ENCODE measurements at places on chromosomes 12 and 14.

GRCh38 chr12:6779708-6780432, 7.5 kb downstream of the LAG3 start:
- no peak for DNase-seq

DNA sequence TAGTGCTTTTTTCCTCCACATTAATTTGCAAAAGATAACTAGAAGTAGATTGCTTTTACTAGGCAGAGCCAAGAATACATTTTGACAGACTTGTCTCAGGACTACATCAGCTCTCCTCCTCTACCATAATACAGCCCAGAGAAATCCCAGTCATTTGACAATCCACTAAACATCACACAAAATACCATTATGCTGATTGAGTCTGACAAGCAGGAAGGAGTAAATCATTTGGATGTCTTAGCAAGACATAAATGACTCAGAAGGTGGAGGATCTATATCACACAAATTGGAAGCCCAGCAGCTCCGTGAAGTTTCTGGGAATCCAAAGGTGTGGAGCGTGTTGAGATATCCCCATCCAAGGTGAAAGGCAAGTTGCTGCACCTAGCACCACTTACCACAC, 75.4 kb upstream of the FKBP4 start:
- no peak for DNase-seq

GRCh38 chr12:110742096-110742717, 484 bp downstream of the PPP1CC start:
- no peak for DNase-seq

- no peak for DNase-seq
Measured at GRCh38 chr12:2248901-2249381, 196.2 kb downstream of the CACNA1C start.

GRCh38 chr14:80784820-80785219, 156.7 kb downstream of the CEP128 start:
- no peak for DNase-seq

- no peak for DNase-seq
Measured at GRCh38 chr14:48563489-48563888, 888.1 kb upstream of the MDGA2 start.

DNA sequence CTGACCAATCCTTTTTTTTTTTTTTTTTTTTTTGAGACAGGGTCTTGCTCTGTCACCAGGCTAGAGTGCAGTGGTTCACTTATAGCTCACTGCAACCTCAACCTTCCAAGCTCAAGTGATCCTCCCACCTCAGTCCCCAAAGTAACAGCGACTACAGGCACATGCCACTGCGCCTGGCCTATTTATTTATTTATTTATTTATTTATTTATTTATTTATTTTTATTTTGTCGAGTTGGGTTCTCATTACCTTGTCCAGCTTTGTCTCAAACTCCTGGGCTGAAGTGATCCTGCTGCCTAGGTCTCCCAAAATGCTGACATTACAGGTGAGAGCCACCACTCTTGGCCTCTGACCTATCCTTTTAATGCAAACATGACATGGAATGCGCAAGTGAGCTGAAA, 124.4 kb downstream of the GXYLT1 start:
- DNase-seq, result no peak

GRCh38 chr14:69848903-69849391, 30.3 kb upstream of the SMOC1 start:
- DNase-seq, result no peak

- no peak for DNase-seq
Measured at GRCh38 chr12:130754234-130754901, 38.3 kb upstream of the RIMBP2 start.

DNA sequence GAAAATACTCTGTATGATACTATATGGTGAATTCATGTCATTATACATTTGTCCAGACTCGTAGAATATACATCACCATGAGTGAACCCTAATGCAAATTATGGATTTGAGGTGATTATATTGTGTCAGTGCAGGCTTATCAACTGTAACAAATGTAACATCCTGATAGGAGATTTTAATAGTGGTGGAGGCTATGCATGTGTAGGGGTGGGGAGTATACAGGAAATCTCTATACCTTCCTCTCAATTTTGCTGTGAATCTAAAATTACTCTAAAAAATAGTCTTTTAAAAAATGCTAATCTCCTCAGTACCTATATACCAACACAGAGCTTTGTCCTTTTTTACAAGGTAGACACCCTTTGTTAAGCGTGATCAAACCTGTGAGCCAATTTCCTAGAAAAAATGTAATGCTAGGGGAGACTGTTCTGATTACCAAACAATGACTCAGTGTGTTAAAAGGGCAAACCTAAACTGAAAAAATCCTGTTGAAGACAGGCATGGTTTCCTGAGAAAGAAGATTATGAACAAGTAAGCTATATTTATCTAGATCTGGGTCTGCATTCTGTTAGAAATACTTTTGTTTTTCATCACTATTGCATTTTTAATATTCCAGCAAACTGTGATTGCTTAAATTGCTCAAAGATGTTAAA, 170.9 kb downstream of the DUSP6 start:
- no peak for DNase-seq

- DNase-seq, result no peak
Measured at GRCh38 chr12:55072083-55072482, 52.3 kb downstream of the NEUROD4 start.

DNA sequence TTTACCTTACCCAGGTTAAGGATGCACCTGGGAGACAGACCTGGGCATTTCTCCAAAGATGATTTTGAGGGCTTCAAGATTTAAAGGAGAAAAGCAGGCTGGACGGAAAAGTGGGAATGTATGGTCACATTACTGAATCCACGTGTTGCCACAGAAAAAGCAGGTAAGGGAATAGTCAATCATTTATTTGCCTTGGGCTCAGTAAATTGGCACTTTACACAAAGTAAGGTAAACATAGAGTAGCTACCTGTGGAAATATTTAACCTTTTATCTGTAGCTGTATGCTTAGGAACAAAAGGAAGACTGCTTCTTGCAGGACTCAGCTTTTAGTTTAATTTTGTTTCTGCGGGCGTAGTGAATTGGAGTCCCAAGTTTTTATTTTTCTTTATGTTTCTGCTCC, 153.3 kb downstream of the SLCO1B3 start:
- DNase-seq, result no peak

DNA sequence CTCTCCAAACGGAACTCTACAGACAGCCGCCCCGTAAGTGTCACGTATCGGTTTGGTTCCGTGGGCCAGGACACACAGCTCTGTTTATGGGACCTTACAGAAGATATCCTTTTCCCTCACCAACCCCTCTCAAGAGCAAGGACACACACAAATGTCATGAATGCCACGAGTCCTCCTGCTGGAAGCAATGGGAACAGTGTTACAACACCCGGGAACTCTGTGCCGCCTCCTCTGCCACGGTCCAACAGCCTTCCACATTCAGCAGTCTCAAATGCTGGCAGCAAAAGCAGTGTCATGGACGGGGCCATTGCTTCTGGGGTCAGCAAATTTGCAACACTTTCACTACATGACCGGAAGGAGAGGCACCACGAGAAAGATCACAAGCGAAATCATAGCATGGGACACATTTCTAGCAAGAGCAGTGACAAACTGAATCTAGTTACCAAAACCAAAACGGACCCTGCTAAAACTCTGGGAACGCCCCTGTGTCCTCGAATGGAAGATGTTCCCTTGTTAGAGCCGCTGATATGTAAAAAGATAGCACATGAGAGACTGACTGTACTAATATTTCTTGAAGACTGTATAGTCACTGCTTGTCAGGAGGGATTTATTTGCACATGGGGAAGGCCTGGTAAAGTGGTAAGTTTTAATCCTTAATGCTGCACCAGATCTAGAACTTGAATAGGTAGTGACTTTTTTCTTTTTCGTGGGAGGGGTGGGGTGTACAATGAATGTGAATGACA, 69.7 kb downstream of the WDR20 start:
- DNase-seq, result peak; percentile 72

DNA sequence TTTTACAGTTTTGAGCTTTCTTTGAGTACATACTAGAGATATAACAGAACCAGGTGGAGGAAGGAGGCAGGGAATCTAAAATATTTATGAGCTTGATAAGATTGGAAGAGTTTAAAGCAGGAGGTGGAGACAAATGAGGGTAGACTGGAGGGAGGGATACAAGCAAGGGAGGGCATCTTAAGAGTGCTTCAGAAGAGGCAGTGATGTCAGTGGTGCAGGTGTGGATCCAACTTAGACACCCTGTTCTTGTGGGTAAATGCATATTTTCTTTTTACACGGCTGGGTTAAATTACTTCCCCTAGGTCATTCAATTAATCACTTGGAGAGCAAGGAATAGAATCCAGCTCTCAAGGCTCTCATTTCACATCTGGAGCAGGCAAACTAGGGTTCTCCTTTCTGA, 146.1 kb upstream of the LRIG3 start:
- no peak for DNase-seq

- DNase-seq, result no peak
Measured at GRCh38 chr14:35339761-35340406, 47.7 kb downstream of the PSMA6 start.

DNA sequence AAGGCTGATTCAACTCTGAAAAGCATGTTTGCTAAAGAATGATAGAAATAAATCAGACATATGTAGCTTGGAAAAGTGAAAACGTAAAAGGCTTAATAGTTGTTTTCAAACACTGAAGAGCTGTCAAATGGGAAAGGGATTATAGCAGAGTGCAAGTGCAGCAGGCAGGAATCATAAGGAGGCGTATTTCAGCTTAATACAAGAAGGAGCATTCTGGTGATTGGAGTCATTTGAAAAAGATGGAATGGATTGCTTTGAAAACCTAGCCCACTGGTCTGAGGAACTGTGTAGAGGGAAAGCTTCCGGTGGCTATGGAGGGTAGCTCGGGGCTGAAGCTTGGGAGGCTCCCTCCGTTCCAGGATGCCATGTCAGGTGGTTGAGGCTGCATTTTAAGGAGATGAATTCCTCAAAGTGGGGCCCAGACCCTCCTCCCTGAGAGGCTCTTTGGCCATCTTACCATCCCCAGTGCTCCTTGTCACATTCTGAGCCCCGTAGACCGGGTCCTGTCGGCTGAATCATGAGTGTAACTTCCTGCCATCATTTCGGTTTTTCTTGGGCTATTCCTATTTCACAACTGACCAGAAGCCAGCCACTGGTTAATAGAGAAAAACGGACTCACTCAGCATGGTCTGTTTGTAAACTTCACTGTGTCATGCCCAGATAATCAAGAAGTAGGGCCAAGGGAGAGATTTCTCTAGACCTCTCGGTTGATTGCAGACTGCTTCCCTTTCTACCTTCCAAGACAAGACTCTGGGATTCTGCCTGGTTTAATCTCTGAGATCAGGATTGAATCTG, 6.5 kb downstream of the WNT5B start:
- no peak for DNase-seq

DNA sequence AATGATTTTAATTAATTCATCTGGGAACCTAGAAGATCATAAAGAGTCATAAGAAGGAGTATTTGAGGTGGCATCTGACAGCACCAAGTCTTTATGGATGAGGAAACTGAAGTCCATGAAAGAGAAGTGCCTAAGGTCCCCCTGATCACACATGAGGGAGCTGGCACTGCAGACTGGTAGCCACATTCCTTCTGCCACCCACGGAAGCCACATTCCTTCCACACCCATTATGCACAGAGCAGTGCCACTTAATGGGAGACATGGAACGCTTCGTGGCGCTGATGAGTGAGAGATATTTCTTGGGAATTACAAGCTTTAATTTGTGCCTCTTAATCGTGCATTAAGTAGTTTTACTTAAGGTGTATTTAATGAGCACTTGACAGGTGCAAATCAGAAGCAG, 139.3 kb upstream of the NTF3 start:
- DNase-seq, result no peak

GRCh38 chr12:129193263-129193871, 340.1 kb downstream of the GLT1D1 start:
- DNase-seq, result no peak

- DNase-seq, result no peak
Measured at GRCh38 chr14:74737753-74738325, 24.9 kb downstream of the FCF1 start.

DNA sequence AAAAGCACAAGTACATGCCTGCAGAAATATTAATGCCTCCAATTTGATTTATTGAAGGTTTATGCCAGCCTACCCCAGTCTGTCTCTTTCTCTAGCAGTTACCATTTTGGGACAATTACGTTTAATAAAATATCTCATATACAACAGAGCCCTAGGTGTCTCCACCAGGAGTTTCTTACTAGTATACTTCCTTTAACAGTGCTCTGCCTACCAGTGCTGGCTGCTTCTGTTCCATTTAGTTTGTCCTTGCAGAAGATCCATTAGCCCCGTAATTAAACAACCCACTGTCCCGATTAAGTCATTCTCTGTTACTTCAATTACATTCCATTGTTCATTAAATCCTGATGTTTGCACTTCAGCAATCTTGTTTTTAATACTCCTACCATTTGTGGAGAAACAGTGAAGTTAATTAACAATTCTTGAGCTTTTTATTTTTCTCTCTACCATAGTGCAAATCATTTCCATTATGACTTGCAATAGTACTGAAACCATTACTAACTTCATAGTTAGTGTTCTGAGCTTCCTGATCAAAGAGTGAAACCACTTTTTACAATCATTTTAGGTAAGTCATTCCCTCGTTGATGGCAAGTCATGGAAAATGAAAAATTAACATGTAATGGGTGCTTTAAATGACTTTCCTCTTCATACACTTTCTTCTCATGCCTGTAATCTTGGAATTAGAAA, 121.1 kb downstream of the PLXNC1 start:
- no peak for DNase-seq

GRCh38 chr14:53683229-53683628, 273.4 kb downstream of the BMP4 start:
- peak; percentile 21 for DNase-seq

- no peak for DNase-seq
Measured at GRCh38 chr14:89425931-89426330, 8.9 kb upstream of the FOXN3 start.

- DNase-seq, result no peak
Measured at GRCh38 chr14:68782091-68782981, 10.5 kb downstream of the ZFP36L1 start.

GRCh38 chr12:325906-326305, 63.2 kb downstream of the KDM5A start:
- DNase-seq, result no peak

GRCh38 chr14:68111097-68111852, 291.7 kb downstream of the RAD51B start:
- DNase-seq, result no peak

GRCh38 chr12:122868471-122869177, 27.3 kb downstream of the VPS37B start:
- DNase-seq, result no peak

DNA sequence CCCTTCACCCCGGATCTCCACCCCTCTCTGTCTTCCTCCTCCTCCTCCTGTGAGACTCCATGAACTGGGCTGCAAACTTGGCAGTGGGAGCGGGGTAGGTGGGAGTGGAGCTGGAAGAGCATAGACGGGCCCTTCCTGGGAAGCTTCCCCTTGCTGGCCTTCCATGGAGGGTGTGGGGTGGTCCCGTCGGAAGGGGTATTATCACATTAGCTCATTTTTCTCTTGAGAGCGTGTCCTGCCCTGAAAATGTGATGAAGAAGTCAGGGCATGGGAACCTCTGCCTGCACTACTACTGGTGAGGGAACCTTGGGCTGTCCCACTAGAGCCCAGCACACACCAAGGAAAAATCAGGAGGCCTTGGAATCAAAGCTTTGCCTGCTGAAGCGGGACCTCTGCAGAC, 66.5 kb downstream of the CACNA1C start:
- no peak for DNase-seq

- DNase-seq, result no peak
Measured at GRCh38 chr14:41749429-41749828, 142.8 kb downstream of the LRFN5 start.
